ENCODE measurements at places on chromosomes 7 and 10.

GRCh38 chr7:90900628-90901356 lies 304.7 kb downstream of the CDK14 start:
- no peak for DNase-seq

GRCh38 chr7:124836173-124836572 lies 70.6 kb upstream of the GPR37 start:
- DNase-seq, result no peak

- peak; percentile 89 for DNase-seq
Observed at GRCh38 chr10:100569687-100570481, 34.1 kb downstream of the HIF1AN start.

DNA sequence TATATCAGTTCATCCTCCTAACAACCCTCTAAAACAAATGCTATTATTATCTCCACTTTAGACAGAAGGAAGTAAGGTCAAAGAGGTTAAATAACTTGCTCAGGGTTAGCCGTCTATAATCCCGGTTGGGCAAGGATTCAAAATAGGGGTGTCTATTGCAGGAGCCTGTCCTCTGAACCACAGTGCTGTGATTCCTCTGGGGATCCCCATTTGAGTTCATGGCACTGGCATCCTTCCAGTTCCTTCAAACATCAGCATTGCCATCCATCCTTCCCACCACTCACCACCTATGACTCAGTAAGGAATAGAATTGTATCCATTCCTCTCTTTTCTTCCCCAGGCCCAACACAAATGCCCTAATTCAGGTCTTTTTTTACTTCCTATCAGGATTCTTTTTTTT lies 25.6 kb downstream of the HPS6 start:
- DNase-seq, result no peak

DNA sequence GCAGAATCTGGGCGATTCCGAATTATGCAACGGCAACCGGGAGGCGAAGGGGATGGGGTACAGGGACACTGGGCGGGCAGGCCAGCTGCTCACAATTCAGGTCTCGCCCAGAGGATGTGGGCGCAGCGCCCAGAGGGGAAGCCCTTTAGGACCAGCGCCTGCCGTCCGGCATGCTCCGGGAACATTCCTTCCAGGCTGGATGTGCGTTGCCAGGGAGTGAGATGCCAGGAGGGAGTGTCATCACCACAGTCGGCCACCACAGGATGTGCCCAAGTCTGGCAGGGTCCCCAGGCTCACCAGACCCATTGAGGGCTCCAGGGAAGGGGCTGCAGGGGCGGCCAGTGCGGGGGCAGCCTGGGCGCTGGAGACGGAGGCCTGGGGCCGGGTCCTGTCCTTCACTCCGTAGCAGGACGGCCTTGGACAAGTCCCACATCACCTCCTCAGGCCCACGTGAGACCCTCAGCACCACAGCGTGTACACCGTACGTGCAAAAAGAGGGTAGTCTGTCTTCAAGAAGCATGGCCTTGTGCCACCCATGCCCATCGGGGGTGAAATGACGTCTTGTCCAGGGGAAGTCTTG lies 63.9 kb downstream of the FOXL3 start:
- DNase-seq, result no peak

- DNase-seq, result no peak
Observed at GRCh38 chr7:7569081-7569527, 2.4 kb downstream of the MIOS start.

DNA sequence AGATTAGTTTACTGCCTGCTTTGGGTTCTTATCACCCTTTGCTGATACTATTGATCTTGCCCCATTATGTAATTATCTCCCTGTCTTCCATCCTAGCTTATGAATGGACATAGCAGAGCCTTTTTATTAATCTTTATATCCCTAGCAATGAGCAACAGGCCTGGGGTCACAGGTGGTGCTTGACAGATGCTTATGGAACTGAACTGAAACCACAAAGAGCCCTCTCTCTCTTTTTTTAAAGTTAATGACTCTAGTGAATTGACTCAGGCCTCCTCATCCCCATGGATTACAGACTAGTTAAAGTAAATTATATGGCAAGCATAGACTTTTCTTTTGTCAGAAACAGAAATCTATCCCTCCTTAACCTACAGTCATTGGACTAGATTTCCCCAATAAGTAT lies 265.2 kb downstream of the PHTF2 start:
- no peak for DNase-seq

GRCh38 chr7:72925546-72926120 lies 738 bp downstream of the POM121 start:
- DNase-seq, result no peak

All from left kidney (tissue), 8 donors.